ENCODE measurements at places on chromosomes 3 and 15. TPM values are rescaled to one million over a fixed set of nuclear protein-coding genes. Genes with fewer than 3 reads are reported as not detected.

GRCh38 chr15:62378772-62379498 lies 213.8 kb upstream of the C2CD4B start:
- no peak for DNase-seq

DNA sequence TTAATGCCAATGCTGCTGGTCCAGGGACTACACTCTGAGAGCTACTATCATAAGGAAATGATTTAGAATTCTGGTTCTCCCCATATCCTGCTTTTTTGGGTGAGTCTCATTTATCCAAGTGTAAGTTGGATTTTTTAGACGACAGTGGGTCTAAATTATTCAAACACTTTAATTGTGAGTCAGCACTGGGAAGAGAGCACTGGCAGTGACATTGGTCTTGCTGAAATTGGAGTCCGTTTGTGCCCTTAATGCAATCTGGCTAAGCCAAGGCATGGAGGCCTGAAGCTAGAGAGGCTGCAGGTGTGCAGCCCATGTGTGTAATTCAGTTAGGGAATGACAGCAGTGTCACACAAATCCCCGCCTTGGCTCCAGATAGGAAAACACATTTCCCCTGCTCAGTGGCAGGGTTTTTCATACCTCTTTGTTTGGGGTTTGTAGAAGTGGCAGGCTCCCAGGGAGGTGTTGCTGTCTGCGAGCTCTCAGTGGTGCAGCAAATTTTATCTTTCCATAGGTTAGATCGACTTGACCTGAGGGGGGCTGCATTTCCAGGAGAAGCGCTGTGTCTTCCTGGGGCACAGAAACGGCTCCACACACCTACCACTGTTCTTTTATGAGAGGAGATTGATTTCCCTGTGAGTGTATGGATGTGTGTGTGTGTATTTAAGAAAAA lies 197.7 kb downstream of the CD47 start:
- DNase-seq = no peak

GRCh38 chr15:78917888-78918287 lies 27.0 kb downstream of the CTSH start:
- no peak for DNase-seq

GRCh38 chr3:15161133-15161532 lies 44.9 kb upstream of the CAPN7 start:
- no peak for DNase-seq

DNA sequence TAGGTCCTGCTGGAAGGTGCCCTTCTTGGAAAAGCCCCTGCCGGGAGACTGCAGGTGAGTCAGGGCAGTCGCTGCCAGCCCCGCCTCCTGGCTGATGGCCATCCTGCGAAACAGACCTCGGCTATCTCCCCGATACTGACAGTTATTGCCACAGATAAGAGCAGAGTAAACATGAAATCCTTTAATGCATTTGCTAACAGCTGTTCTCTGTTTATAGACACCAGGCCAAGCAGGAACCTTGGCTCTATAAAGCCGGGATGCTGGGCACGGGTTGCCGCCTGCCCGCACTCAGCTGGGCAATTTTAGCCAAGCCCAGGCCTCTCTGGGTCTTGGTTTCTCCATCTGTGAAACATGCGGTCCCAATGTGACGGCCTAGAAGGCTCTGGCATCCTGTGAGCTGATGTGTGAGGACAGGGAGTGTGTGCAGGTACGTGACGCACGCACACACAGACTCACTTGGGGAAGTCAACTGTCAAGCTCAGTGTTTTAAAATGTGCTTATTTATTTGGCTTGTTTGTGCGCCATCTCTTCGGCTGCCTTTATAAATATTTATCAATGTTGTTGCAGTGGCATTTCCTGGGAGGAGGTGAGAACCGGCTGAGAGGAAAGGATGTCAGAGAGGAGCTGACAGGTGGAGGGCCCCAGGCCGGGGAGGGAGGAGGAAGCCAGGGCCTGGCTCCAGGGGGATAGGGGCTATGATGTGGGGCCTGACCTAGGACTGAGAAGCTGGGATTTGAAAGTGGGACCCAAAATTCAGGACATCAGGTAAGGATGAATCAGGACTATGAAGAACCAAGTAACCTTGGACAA lies 50.8 kb upstream of the PRR23E start:
- DNase-seq = peak; percentile 65

- no peak for DNase-seq
These were observed 118.0 kb downstream of the TPRA1 start for GRCh38 chr3:127472506-127472905.

- DNase-seq = no peak
These were observed 83.3 kb downstream of the SNRK start for GRCh38 chr3:43369404-43370292.

GRCh38 chr3:34668915-34669314 lies 870.5 kb downstream of the PDCD6IP start:
- no peak for DNase-seq

- DNase-seq = no peak
These were observed 7.0 kb upstream of the POLQ start for GRCh38 chr3:121552797-121553196.

DNA sequence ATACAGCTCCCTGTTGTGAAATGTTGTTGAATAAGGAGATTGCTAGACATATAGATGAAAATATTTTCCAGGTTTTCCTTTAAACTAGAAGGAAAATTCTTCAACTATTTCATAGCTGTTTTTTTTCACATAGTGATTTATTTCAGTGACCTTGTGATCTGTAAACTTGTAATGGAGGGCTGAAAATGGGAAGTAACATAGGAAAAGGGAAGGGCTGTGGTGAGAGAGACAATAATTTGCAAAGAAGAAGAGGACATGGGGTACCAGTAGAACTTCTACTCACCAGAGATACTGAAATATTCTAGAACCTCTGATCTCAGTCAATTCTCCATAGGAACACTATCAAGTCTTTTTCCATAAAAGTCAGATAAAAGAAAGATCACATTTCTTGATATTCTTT lies 60.4 kb downstream of the PLS1 start:
- DNase-seq = no peak

DNA sequence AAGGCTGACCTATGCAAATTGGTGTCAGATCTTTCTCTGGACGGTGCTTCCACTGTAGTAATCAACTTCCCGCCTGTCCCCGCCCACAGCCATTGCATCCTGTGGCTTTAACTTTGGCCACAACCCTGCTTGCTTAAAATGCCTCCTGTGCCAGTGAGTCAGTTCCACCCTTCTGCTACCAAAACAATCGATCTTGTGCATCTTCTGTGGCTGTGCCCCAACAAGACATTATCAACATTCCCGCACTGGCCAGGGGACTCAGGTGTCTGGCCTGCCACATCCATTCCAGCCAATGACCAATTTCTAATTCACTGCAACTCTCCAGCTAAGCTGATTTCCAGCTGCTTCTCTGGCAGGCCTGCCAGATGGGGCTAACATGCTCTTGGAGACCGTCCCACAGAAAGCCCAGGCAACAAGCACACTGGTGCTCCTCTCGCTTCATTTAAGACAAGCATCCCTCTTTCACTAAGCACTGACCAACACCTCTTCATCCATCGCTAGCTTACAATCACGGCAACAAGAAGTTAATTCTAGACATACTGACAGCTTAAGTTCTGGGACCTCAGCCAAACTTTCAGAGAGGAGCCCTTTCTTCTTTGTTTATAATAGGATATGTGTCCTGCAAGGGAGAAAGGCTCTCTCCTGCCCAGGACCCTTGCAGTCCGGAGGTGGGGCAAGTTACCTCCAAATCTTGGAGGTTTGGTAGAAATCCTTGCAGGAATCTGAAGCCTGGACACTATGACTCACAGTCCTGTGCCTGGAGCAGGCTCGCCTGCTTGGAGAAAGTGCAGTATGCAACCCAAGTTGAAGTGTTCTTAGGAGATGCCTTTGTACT lies 6.7 kb downstream of the CA12 start:
- DNase-seq = no peak

GRCh38 chr3:171688002-171688401 lies 122.3 kb downstream of the PLD1 start:
- DNase-seq = no peak

- DNase-seq = peak; percentile 56
These were observed 164.3 kb downstream of the FNDC3B start for GRCh38 chr3:172203522-172204258.

The OXTR gene
- 0.05 TPM for total RNA-seq

The A4GNT gene
- not detected for total RNA-seq

The PLA2G4E gene
- total RNA-seq = not detected

The PLXND1 gene
- total RNA-seq = 29.5 TPM

The ZNF609 gene
- 16.3 TPM for total RNA-seq

The FETUB gene
- total RNA-seq = 49.9 TPM

Data from left lobe of liver (tissue), 2 donors.